ENCODE measurements at places on chromosomes 1 and 21.

DNA sequence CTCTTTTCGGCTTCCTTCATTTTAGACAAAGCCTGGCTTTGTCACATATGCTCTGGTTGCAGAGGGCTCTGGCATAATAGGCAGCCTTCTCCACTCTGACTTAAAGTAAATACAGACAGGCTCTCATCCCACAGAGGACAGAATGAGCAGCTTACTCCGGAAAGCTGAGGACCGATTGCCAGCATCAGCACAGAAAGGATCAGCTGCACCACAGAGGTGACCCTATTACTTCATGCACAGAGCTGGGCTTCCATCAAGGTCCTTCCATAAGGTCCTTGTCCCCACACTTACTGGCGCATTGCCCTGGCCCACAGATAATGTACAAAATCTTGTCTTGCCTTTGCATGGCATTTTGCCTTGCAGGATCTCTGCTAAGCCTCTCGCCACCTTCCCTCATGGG, 67.6 kb downstream of the SEC16B start:
- no peak for DNase-seq

DNA sequence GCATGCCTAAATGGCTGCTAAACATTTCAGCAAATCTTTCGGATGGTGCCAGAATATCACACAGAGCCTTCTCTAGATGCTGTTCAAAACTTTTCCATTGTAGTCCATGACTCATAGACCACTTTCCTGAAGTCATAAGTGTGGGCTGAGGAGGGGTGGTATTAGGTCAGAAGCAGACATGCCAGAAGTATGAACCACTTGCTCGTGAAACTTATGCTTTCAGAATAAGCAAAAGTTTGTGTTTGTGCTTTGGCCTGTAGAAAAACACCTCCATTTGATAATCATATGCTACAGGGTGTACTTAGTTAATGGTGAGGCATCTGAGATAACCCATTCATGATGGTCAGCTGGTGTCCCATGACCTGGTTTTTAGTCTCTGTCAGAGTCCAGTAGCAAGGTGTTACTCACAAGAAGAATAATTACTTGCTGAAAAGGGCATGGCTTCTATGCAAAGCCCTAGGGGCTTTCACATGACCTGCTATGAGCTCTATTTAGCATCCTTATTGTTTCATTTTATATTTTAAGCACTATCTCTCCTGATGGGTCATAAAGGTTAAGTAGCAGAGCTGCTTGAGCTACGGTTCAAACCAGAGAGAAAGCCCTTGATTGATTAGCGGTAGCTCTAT, 183.1 kb upstream of the IVNS1ABP start:
- no peak for DNase-seq

DNA sequence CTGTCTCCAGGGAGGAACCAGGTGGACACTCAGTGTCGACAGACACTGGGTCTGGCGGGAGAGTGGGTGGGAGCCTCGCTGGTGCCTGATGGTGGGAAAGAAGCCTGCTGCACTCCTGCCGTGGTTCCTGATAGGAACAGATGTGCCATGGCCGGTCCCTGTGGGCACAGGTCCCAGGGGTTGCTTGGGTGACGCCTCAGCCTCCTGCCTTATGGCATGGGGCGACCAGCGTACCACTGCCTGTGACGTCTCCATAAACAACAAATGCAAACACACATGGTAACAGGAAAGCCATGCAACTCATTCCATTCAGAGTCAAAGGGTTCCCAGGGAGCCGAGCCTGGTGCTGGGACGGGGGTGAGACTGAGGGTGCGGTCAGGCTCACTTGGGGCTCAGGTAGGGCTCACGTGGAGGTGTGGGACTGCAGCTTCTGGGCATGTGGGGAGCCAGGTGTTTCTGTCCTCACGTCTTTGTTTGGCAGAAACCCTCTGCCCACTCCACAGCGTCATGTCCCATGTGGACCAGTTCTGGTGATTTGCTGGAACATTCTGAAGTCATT, 34.8 kb downstream of the SNAP47 start:
- DNase-seq: no peak

GRCh38 chr1:176864211-176864610, 300.3 kb downstream of the ASTN1 start:
- no peak for DNase-seq

GRCh38 chr1:206556047-206556749, 48.9 kb downstream of the RASSF5 start:
- DNase-seq: no peak

GRCh38 chr1:192580351-192580962, 4.9 kb downstream of the RGS1 start:
- DNase-seq: no peak

- DNase-seq: no peak
Observed at GRCh38 chr1:12075195-12076114, 12.4 kb downstream of the TNFRSF8 start.

GRCh38 chr1:201941420-201942128, 4.8 kb downstream of the LMOD1 start:
- DNase-seq: no peak

DNA sequence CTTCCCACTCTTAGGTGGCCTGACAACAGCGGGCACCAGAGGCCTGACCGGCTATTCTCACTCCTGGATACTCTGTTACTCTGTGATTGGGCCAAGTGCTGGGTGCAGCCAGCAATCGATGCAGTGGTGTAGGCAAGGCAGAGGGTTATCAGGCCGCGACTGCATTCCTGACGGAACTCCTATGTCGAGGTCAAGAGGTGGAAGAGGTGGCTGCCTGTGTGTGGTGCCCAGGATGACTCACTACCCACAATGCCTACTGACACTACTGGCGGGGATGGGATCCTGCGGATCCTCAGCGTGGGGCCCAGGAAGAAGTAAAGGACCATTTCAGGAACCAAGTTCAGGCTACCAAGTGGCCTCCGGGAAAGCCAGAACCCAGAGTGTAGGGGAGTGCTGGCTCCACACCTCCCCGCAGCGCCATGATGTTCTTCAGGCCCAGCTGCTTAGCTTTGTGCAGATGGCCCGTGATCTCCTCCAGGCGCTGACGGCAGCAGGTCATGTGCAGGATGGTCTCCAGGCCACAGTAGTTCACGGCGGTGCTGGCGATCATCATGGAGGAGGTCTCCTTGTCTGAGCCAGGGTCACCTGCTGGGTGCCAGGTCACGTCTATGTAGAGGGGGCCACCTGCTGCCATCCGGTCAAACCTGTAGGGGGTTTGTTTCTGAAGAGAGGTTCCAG, 4.9 kb downstream of the MTHFR start:
- DNase-seq: no peak

DNA sequence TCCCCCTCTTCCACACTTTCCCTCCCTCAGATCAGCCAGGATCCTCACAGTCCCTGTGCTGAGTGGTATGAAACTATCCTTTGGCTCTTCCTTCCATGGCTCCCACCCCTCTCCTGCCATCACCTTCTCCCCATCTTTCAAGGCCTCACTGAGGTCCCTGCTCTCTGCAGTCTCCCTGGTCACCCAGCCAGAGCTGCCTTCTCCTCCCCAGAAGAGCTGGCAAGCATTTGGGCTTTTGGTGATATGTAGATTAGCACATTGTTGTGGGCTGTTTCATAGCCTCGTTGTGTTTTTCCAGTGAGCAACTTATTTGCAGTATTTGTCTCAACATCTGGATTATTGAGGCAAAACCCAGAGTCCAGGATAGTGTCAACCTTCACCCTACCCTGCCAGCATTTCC, 2.2 kb downstream of the CSF1 start:
- no peak for DNase-seq

GRCh38 chr1:150764617-150765101, 919 bp downstream of the CTSS start:
- DNase-seq: no peak

DNA sequence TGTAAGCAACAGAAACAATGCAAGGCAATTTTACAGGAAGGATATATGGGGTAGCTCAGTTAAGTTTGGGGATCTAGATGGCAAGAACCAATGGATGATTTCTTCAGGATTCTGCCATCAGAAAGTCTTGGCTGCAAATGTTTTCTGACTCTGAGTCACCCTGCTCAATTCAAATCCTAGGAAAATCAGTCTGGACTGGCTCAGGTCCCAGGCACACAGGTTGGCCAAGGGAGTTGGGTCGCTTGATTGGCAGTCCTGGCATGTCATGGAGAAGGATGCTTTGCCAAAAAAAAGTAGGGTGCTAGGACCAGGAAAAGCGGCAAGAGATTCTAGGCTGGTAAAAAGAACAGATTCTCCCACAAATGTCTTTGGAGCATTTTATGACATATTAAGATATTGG, 28.9 kb upstream of the S1PR1 start:
- DNase-seq: no peak

GRCh38 chr1:39955547-39956539, 898 bp downstream of the MFSD2A start:
- no peak for DNase-seq

DNA sequence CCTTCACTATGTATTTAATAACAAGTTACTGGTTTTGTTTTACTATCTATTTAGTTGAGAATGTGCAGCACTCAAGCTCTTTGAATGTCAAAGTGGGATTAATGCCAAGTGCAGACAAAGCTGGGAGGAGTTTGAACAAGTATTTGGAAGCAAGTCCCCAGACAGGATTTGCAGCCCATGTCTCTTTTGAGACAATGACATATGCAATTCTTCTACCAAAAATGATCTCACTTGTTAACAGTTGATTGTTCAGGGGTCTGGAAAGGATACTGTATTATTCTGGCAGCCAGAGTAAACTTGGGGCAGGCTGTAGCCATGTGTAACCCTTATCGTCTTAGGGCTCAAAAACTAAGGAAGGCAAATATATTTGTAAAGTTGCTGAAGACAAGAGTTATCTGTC, 15.8 kb downstream of the COLGALT2 start:
- DNase-seq: no peak

DNA sequence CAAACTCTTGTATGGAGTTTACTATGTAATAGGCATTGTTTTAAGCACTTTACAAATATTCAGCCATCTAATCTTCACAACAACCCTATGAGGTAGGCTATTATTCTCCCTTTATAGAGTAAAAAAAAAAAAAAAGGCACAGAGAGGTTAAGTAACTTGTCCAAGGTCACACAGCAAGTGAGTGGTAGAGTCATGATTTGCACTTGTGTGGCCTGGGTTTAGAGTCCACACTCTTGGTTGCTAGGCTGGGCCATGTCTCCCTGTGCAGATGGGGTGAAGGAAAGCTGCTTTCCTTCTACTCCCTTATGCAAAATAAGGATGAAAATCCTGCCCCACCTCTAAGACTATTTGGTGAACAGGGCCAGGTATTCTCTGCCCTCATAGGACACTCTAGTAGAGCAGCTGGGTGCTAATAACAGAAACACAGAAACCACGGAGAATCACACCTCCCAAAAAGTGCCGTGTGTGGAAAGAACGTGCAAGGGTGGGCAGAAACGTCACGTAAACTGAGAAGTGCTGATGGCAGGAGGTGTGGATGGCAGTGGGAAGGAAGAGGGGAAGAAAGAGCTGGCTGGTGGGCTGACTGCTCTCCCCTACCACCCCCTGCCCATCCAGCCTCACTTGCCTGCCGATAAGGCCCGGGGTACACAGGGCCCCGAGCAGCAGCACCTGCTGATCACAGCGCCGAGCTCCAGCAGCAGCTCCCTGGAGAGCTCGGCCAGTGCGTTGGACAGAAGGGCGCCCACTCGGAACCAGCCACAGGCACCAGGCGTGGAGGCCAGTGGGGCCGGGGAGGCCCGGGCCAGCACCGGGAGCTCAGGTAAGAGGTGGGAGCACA, 28.3 kb upstream of the VPS13D start:
- no peak for DNase-seq

DNA sequence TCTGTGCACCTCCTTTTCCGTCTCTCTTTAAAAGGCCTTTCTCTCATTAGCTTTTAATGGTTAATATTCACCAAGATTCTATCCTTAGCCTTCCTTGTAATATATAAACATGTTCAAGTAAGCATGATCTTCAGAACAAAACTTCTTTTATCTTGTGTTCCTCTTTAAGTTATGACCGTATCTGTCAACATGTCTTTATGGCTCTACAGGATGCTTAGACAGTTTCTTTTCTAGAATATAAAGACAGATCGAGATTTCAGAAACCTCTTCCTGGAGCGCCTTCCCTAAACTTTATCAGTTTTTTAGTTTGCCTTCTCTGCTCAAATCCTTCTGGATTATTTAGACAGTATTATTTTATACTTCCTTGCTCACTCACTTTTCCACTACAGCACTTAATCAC, 7.2 kb downstream of the RO60 start:
- no peak for DNase-seq

GRCh38 chr1:168304865-168305264, 24.2 kb downstream of the TBX19 start:
- no peak for DNase-seq

GRCh38 chr1:116692879-116693278, 25.3 kb upstream of the IGSF3 start:
- DNase-seq: no peak

GRCh38 chr1:109198043-109198695, 15.5 kb upstream of the SARS1 start:
- DNase-seq: no peak

- peak; percentile 65 for DNase-seq
Observed at GRCh38 chr1:225652729-225653462, at the start of gene ENAH. ENAH (minus strand) TSS chr1:225653123; CDS start chr1:225652690, 433 bp downstream.

- DNase-seq: no peak
Observed at GRCh38 chr1:150429805-150430204, 57.4 kb upstream of the TARS2 start.

DNA sequence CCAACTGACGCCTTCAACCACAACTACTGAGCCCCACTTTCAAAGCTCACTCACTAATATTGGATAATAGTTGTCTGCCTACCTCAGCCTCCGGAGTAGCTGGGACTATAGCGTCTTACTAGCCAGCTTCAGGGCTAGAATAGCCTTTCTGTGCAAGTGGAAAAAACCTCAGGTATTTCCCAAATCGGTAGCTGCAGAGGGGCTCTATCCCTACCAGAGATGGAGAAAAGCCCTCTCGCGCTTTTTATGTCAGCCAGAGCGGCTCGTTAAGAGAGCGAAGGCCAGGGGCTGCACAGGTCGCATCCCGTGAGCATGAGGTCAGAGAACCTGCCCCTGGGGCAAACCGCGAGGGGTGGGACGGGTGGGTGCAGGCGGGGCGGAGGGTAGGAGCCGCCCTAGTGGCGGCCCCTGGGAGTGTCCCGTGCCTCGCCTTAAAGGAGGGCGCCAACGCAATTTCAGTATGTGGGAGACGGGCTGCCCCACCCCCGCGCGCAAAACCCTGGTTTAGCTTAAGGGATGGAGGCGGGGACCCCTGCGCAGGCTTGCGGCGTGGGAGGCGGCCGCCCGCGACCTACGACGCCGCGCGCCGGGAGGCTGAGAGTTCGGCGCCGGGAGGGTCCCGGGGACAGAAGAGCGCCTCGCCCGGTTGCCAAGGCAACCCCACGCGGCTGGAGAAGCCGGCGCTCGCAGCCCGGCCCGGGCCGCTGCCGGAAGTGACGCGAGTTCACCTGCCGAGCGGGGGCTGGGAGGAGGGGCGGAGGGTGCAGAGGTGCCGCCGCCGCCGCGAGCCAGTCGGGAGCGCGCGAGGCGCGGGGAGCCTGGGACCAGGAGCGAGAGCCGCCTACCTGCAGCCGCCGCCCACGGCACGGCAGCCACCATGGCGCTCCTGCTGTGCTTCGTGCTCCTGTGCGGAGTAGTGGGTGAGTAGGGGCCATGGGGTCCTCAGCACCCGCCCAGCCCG, at the start of gene CXADR:
Gene CXADR, plus strand, starts transcription at position 791 of the 961 bp plus-strand sequence. Its CDS starts 87 bp downstream, at position 878.
- DNase-seq: no peak
